COLO829 (cell line): ENCODE measurements at places on chromosomes 4 and X.

DNA sequence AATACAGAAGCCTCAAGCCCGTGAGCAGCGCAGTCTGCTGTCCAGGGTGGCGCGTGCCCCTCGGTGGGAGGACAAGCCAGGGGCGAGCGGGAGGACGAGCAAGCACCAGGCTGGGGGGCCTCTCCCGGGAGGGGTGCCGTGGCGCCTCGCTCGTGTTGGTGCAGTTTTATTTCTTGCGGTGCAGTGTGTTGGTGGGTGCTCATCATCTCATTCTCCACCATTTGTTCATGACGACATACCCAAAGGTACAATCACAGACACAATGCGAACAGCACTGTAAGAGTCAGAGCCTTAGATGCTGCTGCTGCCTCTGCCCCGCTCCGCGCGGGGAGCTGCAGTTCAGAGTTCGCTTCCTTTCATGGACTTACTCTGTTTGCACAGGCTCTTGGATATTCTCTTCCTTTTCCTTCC, 30.3 kb downstream of the RGS12 start:
- no peak for DNase-seq

DNA sequence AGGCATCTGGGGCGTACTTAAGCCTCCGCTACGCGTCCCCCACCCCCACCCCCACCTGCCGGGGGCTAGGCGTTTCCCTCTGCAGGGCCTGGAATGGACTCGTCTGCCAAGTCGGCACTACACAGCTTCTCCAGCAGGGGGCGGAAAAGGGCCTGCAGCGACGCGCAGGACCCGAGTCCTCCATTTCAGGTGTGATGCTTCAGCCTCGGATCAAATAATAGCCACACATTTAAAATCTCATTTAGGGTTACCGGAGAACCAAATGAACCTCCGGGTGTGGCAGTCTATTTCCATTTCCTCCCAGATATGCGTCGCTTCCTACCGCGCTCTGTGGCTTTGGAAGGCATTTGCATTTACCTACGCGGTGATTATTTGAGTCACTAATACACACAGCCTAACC, 2.9 kb downstream of the PAK3 start:
- DNase-seq = peak; percentile 57

GRCh38 chrX:55668084-55668483, 44.9 kb downstream of the FOXR2 start:
- DNase-seq = no peak

- DNase-seq = no peak
Observed at GRCh38 chrX:55490974-55491373, 1.3 kb upstream of the USP51 start.

DNA sequence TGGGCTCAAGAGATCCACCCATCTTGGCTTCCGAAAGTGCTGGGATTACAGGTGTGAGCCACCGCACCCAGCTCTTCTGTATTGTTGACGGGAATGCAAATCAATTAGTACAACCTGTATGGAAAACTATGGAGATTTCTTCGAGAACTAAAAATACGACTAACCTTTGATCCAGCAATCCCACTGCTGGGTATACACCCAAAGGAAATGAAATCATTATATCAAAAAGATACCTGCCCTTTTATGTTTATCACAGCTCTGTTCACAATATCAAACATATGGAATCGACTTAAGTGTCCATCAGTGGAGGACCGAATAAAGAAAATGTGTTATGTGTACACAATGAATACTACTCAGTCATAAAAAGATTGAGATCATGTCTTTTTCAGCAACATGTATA, 49.3 kb downstream of the ELOVL6 start:
- no peak for DNase-seq

GRCh38 chrX:53768451-53768850, 81.9 kb upstream of the HUWE1 start:
- DNase-seq = peak; percentile 13

GRCh38 chr4:168153596-168154440, 61.5 kb downstream of the ANXA10 start:
- peak; percentile 52 for DNase-seq
